Hepatocyte (in vitro differentiated cells): ENCODE measurements at places on chromosomes 6 and 20.
A peak's percentile ranks its signal among the peaks of the same experiment; 100 is the strongest.

DNA sequence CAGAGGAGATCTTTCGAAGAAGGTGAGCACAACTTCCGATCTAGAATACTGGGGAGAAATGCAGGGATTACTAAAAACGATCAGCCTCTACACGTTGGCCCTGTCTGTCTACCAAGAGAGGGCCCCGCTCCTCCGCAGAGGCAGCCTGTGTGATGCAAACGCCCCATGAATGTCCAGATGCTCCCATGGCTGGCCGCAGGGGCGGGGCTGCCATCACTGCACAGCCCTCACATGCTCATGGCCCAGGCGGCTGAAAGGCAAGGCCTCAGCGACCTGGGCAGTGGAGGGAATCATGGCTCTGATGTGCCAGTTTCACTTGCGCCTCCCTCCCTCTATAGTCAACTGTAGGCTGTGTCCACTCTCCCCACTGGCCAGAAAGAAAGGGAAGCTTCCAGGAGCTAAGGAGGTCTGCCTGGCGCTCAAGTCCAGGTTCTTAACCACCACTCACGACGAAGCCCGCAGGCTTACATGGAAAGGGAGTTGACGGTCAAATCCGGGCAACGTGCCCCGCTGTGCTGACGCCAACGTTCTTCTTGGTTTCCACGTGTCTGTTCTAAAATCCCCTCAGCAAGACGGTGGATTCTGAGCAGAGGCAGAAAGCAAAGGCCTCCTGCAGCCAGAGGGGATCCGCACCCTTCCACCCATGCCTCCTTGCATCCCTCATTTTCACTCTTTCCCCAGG is 14.2 kb downstream of the PXDC1 start:
- no peak overlapping the region for H3K27ac ChIP-seq
- H3K27me3 ChIP-seq: no peaks in the 10 kb centered on the region
- no peak overlapping the region for H3K4me3 ChIP-seq
- H3K4me1 ChIP-seq: no peaks in the 10 kb centered on the region
- peaks cover 10% of the 10 kb centered on the region for H3K36me3 ChIP-seq

DNA sequence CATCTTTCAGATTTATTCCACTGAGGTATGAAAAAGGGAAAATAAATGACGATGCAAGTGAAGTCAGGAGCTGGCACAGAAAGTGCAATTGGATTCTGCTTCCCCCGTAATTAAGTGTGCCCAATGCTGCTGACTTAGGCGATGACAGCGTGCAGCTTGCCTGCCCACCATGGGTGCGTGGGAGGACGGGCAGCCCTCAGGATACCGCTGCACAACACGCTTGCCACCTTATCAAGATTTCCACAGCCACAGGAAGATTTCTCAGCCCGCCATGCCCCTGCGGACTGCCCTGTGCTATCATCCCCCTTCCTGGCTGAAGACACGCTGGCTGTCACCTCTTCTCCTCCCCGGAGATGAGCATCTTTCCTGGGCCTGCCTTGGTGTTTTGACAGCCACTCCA is 103.3 kb upstream of the BACH2 start:
- peaks cover 6% of the 10 kb centered on the region for H3K4me1 ChIP-seq
- no peak overlapping the region for H3K27ac ChIP-seq
- H3K4me3 ChIP-seq: no peak overlapping the region
- no peaks in the 10 kb centered on the region for H3K36me3 ChIP-seq

GRCh38 chr6:101689695-101690094 is 296.2 kb downstream of the GRIK2 start:
- H3K36me3 ChIP-seq: no peaks in the 10 kb centered on the region
- no peak overlapping the region for H3K4me3 ChIP-seq
- H3K4me1 ChIP-seq: no peaks in the 10 kb centered on the region
- no peak for DNase-seq
- no peaks in the 10 kb centered on the region for H3K27me3 ChIP-seq

DNA sequence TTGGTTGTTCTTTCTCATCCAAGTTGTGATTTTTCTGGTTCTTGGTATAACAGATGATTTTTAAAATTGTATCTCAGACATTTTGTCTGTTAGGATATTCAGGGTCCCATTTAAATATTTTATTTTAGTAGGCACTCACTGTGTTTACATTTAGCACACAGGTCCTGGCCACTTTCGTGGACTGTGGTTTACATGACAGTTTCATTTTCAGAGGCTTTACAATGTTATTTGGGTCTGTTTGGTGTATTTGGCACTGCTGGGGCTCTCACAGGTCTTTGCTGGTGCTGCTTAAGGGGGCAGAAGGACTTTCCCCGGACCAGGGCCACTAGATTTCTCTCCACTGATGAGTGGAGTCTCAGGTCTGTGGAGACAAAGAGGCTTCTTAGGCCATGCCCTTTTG is 75.5 kb upstream of the TGM3 start:
- DNase-seq: no peak
- H3K27me3 ChIP-seq: no peaks in the 10 kb centered on the region
- H3K27ac ChIP-seq: no peak overlapping the region
- no peaks in the 10 kb centered on the region for H3K4me1 ChIP-seq
- no peak overlapping the region for H3K4me3 ChIP-seq
- H3K36me3 ChIP-seq: no peaks in the 10 kb centered on the region

- H3K36me3 ChIP-seq: no peaks in the 10 kb centered on the region
- no peaks in the 10 kb centered on the region for H3K4me1 ChIP-seq
- no peak for DNase-seq
- no peak overlapping the region for H3K27ac ChIP-seq
These were observed 390.4 kb upstream of the SLC35B3 start for GRCh38 chr6:8825726-8826125.

- H3K4me1 ChIP-seq: peaks cover 31% of the 10 kb centered on the region
- H3K36me3 ChIP-seq: no peaks in the 10 kb centered on the region
- H3K27me3 ChIP-seq: no peaks in the 10 kb centered on the region
- peak overlapping the region; percentile 71 for H3K27ac ChIP-seq
- H3K4me3 ChIP-seq: no peak overlapping the region
These were observed 44.3 kb downstream of the TPD52L1 start for GRCh38 chr6:125197795-125198269.

GRCh38 chr6:78947529-78947928 is 80.2 kb downstream of the IRAK1BP1 start:
- no peaks in the 10 kb centered on the region for H3K27me3 ChIP-seq
- no peak overlapping the region for H3K27ac ChIP-seq
- no peak for DNase-seq
- peaks cover 9% of the 10 kb centered on the region for H3K36me3 ChIP-seq

DNA sequence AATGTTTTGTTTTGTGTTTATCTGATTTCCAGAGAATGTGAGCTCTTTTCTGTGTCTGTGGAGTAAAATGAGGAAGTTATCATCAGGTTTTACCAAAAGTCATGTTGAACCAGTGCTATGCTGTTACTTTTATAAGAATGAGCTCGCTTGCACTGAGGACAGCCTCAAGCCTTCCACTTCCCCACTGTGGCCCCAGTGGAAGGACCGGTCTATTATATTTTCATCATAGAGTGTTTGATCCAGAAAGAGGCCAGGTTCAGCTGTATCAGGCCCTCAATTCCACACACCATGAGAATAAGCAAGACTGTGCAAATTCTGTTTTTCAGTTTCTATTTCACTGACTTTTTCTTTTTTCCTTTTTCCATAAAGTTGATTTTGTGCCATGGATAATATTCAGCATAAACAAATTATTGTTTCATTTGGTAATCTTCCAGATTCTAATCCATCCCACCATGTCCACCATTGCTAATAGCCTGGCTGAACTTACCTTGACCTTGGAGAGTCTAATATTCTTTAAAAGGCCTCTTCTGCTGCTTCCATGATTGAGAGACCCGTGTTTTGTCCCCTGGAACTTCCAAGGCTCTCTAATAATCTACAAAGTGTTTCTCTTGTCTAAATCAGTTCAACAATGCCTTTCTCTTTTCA is 286.2 kb downstream of the THBS2 start:
- H3K4me1 ChIP-seq: no peaks in the 10 kb centered on the region
- DNase-seq: no peak
- H3K27me3 ChIP-seq: no peaks in the 10 kb centered on the region

GRCh38 chr6:1858859-1859258 is 249.1 kb downstream of the FOXC1 start:
- H3K27ac ChIP-seq: no peak overlapping the region
- H3K4me1 ChIP-seq: no peaks in the 10 kb centered on the region
- H3K36me3 ChIP-seq: no peaks in the 10 kb centered on the region
- no peak for DNase-seq
- H3K27me3 ChIP-seq: no peaks in the 10 kb centered on the region

GRCh38 chr6:156776470-156776839 is 723 bp upstream of the ARID1B start:
- no peaks in the 10 kb centered on the region for H3K27me3 ChIP-seq
- peaks cover 24% of the 10 kb centered on the region for H3K4me1 ChIP-seq
- peak overlapping the region; percentile 99 for H3K27ac ChIP-seq
- DNase-seq: peak; percentile 37

GRCh38 chr6:5271926-5272325 is 10.6 kb downstream of the FARS2 start:
- H3K4me1 ChIP-seq: no peaks in the 10 kb centered on the region
- H3K36me3 ChIP-seq: no peaks in the 10 kb centered on the region
- no peak overlapping the region for H3K4me3 ChIP-seq
- no peaks in the 10 kb centered on the region for H3K27me3 ChIP-seq
- DNase-seq: no peak

- no peak overlapping the region for H3K27ac ChIP-seq
- DNase-seq: no peak
- no peak overlapping the region for H3K4me3 ChIP-seq
- H3K27me3 ChIP-seq: no peaks in the 10 kb centered on the region
These were observed 106.3 kb upstream of the NOX3 start for GRCh38 chr6:155561966-155562364.

GRCh38 chr6:20533746-20534294 is 437 bp upstream of the CDKAL1 start:
- H3K36me3 ChIP-seq: no peaks in the 10 kb centered on the region
- DNase-seq: no peak
- no peaks in the 10 kb centered on the region for H3K27me3 ChIP-seq

DNA sequence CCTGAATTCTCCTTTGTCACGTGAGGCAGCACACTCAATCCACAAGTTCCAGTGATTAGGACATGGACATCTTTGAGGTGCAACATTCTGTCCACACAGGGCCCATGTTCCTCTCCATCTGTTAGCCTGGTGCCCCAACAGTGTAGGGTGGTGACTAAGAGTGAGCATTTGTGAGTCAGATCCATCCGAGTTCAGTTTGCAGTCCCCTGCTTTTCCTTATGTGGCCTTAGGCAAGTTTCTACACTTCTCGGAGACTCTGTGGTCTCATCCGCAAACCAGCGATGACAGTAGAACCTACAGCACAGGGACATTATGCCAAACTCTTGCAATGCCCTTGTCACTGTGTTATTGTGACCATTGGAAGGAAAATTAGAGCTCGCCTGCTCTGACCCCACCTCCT is 178.7 kb upstream of the CDH4 start:
- no peaks in the 10 kb centered on the region for H3K36me3 ChIP-seq
- H3K4me1 ChIP-seq: no peaks in the 10 kb centered on the region
- no peak overlapping the region for H3K4me3 ChIP-seq
- no peaks in the 10 kb centered on the region for H3K27me3 ChIP-seq
- DNase-seq: no peak

- H3K36me3 ChIP-seq: no peaks in the 10 kb centered on the region
- H3K4me1 ChIP-seq: peaks cover 23% of the 10 kb centered on the region
- H3K27ac ChIP-seq: no peak overlapping the region
- no peak overlapping the region for H3K4me3 ChIP-seq
These were observed 194.9 kb downstream of the BCAS1 start for GRCh38 chr20:53875452-53875851.

GRCh38 chr6:129543981-129544380 is 166.0 kb downstream of the ARHGAP18 start:
- DNase-seq: no peak
- no peaks in the 10 kb centered on the region for H3K36me3 ChIP-seq
- no peak overlapping the region for H3K4me3 ChIP-seq

DNA sequence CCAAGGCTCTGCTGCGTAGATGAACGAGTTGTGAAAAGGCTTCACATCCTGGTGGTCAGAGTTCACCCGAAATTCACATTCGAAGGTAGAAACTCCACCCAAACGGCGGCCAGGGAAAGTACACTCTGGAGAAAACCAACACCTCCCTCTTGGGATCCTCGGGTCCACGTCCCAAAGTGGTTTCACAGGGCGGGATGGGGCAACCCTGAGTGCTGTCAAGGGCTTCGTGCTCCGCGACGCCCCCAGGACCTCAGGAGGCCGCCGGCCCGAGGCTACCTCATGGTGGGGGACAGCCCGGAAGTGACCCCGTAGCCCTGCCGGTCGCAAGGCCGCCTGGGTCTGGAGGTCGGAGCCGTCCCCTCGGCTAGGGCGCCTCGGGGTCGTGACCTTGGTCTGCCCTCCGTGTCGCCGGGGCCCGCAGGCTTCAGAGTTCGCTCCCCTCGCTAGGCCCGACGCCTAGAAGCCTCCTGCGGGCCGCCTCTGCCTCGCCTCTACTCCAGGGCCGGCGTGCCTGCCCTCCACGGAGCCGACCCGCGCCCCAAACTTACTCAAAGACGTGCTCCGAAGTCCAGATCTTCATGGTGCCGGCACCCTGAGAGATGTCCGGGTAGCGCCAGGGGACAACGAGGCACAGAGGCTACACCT is at the start of gene PRELID3B:
PRELID3B (minus strand) TSS at position 636 of the 645 bp plus-strand sequence; CDS start at position 580, 56 bp downstream.
- H3K4me1 ChIP-seq: peaks cover 13% of the 10 kb centered on the region
- peak within 1 kb of the TSS; percentile 92 for H3K27ac ChIP-seq
- peak; percentile 34 for DNase-seq
- H3K27me3 ChIP-seq: no peaks in the 10 kb centered on the region
- no peaks in the 10 kb centered on the region for H3K36me3 ChIP-seq

DNA sequence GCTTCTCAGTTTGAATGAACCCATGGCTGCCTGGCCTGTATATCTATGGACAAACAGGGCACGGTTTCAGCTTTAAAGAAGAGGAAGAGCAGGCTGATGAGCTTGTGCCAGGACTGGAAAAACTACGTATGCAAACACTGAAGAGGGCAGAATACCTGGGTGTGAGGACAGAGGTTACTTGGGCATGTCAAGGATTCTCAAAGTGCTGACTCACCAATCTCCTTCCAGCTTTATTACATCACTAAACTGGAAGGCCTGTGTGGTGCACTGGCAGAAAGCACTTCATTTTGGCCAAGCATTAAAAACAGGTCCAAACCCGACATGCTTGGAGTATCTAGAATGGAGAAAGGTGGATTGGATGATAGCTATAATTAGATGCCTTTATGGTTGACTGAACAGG is 95.2 kb downstream of the GMPR start:
- DNase-seq: no peak
- no peak overlapping the region for H3K27ac ChIP-seq
- no peaks in the 10 kb centered on the region for H3K36me3 ChIP-seq
- H3K27me3 ChIP-seq: no peaks in the 10 kb centered on the region
- peaks cover 14% of the 10 kb centered on the region for H3K4me1 ChIP-seq

DNA sequence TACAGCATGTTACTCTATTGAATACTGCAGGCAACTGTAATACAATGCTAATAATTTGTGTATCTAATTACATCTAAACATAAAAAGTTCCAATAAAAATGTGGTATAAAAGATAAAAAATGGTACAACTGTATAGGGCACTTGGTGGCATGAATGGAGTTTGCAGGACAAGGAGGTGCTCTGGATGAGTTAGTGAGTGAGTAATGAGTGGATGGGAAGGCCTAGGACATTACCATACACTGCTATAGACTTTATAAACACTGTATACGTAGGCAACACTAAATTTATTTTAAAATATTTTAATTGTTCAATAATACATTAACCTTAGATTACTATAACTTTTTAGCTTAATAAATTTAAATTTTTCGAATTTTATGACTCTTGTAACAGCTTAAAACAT is 579.6 kb upstream of the MAN1A1 start:
- DNase-seq: no peak
- no peaks in the 10 kb centered on the region for H3K4me1 ChIP-seq
- H3K36me3 ChIP-seq: no peaks in the 10 kb centered on the region
- no peak overlapping the region for H3K27ac ChIP-seq
- no peak overlapping the region for H3K4me3 ChIP-seq

GRCh38 chr6:113558966-113559365 is 298.2 kb upstream of the MARCKS start:
- no peak for DNase-seq
- no peak overlapping the region for H3K27ac ChIP-seq
- peaks cover 6% of the 10 kb centered on the region for H3K4me1 ChIP-seq
- no peaks in the 10 kb centered on the region for H3K36me3 ChIP-seq
- no peak overlapping the region for H3K4me3 ChIP-seq
- H3K27me3 ChIP-seq: no peaks in the 10 kb centered on the region
